ENCODE measurements at places on chromosomes 12 and 14.
A peak's percentile ranks its signal among the peaks of the same experiment; 100 is the strongest.

DNA sequence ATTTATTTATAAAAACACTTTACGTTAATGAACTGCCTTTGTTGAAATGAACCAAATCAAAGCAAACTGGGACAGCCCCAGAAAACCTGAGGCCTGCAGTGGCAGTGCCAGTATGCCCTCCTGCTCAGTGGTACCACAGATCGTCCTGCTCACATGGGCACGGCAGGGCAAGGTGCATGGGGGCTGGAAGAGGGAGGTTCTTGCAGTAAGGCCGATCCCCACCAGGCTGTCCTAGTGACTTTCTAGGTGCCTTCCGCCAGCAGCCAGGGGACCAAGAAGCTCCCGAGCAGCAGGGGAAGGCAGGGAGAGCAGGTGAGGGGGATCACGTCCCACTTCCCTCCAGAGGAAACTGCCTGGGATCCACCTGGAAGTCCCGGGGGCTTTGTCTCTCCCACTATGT is 63.9 kb downstream of the TESC start:
- DNase-seq, result no peak

DNA sequence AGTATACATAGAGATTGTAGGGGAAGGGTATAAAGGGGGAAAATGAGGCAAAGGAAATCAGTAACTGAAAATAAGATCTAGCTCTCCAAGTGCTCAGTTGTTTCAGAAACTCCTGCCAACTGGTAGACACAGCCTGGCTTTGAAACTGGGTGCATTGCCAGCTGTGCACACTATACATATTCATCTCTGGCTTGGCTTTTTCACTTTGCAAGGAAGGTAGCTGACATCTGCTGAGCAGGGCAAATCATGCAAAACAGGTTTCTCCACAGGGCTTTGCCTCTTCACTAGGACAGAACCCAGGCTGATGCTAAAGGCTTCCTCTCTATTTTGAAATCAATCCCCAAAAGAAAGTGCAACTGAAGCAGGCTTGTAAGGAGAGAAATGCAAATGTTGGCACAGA is 101.5 kb downstream of the HELB start:
- no peak for DNase-seq

GRCh38 chr14:65294816-65295215 is 117.7 kb upstream of the FUT8 start:
- no peak for DNase-seq

DNA sequence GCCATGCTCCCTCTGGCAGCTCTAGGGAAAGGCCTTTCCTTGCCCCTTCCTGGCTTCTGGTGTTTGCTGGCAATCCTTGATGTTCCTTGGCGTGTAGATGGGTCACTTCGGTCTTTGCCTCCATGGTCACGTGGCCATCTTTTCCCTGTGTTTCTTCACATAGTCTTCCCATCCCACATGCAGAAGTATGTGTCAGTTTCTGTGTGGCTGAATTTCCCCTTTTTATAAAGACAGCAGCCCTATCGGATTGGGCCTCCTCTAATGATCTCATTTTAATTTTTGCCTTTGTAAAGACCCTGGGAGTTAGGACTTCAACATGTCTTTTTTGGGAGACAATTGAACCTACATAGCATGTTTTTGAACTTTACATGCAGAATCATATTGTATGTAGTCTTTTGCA is 107.2 kb upstream of the FGD4 start:
- no peak for DNase-seq

DNA sequence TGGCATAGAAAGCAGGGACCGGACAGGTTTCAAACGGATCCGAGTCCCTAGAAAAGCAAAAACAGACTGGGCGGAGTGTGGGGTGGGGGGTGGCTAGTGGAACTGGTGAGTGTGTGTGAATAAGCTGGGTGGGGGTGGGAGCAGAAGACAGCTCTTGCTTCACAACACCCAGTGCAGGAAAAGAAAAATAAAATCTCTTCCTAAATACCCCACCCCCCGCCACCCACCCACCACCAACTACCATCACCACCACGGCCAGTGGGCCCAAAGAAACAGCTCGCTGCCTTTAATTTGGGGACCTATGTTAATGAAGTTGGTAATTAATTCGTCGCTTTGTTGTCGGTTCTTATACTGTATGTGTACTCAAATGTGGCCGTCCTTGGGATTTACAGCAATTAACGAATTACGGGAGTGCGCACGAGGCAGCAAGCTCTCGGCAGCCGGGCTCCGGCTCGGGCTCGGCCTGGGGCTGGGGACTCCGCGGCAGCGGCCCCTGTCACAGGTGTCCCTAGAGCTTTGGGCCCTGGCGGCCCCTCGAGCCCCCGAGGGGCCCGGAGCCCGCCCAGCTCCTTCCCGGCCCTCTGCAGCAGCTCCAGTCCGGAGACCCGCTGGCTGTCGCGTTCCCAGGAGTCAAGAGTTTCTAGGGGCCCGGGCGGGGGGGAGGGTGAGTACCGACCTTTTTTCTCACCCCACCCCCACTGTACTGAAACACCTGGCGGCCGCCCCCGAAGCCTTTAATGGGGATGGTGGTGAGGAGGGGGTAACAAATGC is 1.5 kb upstream of the OTX2 start:
- DNase-seq, result no peak

DNA sequence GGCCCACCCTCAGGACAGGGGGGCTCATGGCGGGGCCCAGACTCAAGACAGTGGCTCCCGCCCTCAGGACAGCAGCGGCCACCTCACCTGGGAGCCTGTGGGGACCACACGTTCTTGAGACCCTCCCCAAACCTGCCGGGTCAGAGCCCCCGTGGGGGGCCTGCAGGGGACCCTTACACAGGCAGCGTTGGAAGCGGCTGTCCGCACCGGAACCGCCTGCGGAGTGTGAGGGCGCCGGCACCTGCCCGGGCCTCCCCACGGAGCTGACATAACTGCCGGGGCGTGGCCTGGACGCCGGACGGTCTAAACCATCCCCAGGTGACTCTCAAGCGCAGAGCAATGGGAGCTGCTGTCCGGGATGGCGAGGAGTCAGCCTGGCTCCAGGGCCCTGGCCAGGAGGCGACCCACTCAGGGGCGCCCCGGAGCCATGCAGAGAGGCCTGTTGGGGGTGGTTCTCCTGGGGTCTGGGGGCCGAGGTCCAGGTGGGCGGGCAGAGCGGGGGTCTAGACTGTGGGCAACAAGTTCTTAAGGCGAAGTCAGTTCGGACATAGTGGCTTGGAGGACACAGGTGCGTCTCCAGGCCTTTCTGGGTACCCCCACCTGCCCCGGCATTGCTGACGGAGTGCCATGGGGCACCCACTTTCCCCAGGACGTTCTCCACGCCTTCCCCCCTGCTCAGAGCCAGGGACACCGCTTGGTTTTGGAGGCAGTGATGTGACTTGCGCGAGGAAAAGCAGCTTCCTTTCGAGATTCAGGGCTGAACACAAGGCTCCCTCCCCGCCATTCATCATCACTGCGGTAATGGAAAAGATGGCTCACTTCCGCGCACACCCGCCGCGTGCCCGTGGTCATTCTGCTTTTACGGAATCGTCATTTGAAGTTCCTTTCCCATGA is 23.2 kb downstream of the GALNT9 start:
- no peak for DNase-seq

- no peak for DNase-seq
These were observed 1.4 kb downstream of the EPS8 start for GRCh38 chr12:15787778-15788177.

DNA sequence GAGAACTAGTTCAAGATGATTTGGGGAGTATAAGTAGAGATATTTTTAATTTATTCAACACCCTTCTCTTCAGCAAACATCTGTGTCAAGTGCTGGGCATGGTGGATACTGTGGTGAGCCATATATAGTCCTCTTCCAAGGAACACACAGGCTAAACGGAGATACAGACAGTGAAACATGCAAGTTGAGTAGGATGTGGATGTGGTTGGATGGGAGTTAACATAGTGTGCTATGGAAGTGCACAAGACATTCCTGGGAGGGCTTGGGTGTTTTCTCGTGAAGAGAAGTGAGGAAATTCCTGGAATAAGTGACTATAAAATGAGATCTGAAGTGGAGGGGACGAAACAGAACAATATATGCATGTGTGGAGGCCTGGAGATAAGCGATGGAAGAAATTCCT is 181.1 kb upstream of the NPAS3 start:
- DNase-seq, result peak; percentile 3

DNA sequence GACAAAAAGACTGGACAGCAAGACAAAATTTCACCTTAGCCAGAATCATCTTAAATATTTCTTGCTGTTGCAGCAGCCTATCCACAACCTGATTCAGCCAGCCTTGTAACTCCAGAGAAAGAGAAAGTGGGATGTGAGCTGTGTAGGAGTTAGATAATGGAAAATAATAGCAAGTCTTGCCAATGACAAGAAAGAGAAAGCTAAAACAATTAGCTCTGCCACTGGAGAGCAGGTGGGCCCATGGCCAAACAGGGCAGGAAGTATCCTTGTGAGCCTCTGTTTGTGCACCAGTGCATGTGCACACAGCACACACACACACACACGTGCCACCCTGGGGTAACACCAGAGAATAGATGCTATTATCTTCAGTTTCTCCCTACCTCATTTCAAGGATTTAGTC is 106.0 kb upstream of the CCDC196 start:
- no peak for DNase-seq

- DNase-seq, result no peak
These were observed 17.2 kb upstream of the ARF6 start for GRCh38 chr14:49875640-49876198.

DNA sequence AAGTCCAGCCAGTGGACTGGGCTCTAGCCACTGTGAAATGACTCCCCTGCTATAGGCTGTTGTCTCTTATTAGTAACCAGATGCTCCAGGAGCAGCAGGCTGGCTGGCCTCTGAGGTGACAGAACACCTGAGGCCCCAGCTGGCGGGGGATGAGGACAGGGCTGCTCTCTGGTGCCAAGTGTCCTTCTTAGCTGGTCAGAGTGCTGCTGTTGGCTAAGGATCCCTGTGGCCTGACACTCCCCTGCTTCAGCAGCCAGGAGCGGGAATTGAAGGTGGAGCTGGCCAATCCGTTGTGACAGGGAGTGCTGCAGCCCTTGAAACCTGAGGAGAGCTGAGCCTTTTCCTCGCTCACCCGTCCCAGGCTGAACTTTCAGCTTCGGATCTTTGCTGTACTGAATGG is 30.7 kb downstream of the TMEM229B start:
- DNase-seq, result no peak

DNA sequence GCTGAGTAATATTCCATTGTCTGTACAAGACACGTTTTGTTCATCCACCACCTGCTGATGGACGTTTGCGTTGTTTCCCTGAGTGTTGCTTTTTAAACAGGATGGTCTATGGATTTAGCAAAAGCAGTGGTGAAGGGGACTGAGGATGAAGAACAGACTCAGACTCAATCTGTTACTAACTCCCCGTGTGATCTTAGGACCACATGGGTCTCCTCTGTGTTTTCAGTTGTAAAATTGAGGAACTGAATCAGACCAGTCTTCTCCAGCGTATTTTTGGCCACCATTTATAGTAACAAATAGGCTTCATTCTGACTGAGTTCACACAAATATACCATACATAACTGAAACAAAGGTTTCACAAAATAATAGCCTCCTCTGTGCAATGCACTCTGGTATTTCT is 85.6 kb downstream of the FOXN3 start:
- no peak for DNase-seq

DNA sequence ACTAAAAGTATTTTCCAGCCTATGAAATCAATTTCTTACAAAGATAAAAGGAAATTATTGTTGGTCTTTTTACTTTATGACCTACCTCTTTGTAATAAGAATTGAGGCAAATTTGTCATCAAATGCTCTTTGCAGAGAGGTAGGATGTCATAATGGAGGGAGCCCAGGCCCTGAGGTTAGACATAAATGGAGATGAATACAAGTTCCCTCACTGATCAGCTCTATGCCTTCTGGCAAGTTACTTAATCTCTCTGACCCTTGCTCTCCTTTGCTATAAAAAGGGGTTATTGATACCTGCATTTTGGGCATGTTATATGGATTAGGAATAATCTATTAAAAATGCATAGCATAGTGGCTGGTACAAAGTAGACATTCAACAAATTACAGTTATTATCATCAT is 146.9 kb upstream of the KRR1 start:
- no peak for DNase-seq

GRCh38 chr14:58635091-58635830 is 2.5 kb upstream of the DACT1 start:
- DNase-seq, result no peak

DNA sequence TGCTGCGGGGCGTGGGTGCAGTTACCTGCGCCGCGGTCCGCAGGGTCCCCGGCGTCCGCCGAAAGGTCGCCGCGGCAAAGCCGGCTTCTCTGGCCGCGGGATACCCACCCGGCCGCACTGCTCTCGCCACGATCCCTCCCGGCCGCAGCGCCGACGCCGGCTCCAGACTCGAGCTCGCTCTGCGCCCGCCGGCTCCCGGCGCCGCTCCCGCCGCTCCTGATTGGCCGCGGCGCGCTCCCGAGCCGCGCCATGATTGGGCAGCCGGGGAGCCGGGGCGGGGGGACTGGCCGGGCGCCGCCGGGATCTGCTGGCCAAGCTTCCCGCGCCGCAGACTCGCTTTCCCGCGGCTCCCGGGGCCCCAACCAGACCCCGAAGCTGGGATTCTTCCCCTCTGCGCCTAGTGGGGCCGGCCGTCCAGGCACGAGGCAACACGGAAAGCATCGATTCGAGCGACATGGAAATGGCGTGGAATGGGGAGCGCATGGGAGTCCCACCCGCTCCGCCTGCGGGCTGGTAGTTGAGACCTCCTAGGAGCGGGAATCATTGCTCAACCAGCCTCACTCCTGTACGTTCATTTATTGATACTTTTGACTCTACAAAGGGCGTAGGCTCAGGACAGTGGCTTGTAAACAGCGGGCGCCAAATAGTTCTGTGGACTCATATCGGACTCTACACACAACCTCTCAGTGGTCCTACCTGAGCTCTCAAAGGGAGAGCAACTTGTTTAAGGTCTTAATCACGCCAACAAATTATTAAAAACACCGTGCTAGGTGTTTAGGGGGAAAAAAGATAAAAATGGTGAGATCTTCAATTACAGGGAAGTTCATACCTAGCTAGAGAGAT is 36.4 kb upstream of the STON2 start:
- peak; percentile 35 for DNase-seq

DNA sequence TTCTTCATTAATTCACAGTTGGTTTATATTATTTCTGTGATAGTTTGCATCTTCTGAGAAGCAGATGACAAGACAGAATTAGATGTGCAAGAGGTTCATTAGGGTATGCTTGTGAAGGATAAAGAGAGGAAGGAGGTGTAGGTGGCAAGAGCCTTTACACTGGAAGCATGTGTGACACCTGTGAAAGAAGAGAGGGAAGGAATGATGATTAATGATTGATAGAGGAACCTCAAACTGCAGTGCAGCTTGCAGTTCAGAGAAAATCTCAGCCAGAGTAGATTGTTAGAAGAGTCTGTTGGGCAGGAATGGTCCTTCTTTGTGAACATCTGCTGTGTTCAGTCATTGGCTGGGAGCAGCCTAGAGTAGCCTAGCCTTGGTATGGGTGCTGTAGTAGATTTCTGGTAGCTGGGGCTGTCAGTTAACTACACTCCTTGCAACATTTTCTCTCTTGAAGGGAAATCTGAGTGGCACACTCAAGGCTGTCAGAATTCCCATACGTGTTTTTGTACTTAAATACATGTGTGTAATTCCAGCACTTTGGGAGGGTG is 9.0 kb downstream of the RCOR1 start:
- no peak for DNase-seq

GRCh38 chr12:25401547-25402345 is 151.0 kb upstream of the KRAS start:
- DNase-seq, result peak; percentile 74

- no peak for DNase-seq
These were observed 67.7 kb downstream of the GXYLT1 start for GRCh38 chr12:42076976-42077375.

All from amniotic epithelial cell (primary cell).